H1 (cell line): ENCODE measurements at places on chromosomes 2 and 18. TPM values are rescaled to one million over a fixed set of nuclear protein-coding genes. Genes with fewer than 3 reads are reported as not detected.
A peak's percentile ranks its signal among the peaks of the same experiment; 100 is the strongest.

The SERPINB8 gene
- 0.50 and 1.2 TPM in 2 replicates for total RNA-seq

The CNDP1 gene
- total RNA-seq: not detected in 2 replicates

The BCL2L11 gene
- total RNA-seq: 17.9 and 22.9 TPM in 2 replicates

The RUFY4 gene
- 0.32 TPM in 1 of 2 replicates, not detected in the other for total RNA-seq

GRCh38 chr2:3343012-3343411 is 34.6 kb downstream of the EIPR1 start:
- no peaks in the 10 kb centered on the region for H3K4me1 ChIP-seq
- no peaks in the 10 kb centered on the region for H3K27me3 ChIP-seq
- DNase-seq: no peak
- no peak overlapping the region for H3K27ac ChIP-seq
- H3K36me3 ChIP-seq: no peaks in the 10 kb centered on the region

DNA sequence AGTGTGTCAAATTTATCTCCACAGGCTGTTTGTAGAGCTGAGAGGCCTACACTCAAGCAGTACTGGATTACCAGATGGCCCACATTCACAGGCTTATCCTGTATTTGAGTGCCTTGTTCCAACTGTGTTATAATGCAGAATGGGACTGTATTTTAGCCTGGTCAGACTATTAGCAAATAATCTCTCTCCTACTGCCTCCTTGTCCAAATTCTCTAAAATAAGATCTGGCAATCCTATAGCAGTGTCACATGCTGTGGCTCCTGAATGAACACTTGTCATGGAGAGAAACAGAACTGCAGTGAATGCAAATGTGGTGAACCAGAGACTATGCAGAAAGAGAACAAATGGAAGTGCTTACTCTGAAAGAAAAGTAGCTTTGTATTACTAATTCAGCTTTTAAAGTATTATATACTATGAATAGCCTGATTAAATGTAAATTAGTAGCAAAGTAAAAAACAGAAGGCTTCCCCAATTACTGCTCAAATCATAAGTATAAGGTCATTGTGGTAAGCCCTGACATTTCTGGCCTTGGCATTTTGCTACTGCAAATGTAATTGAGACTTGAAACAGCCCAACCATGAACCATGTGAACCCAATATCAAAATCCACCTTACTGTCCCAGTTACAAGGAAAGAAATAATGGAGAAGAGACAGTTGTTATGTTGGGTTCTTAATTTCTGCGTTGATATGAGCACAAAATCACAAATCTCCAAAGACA is 80.0 kb downstream of the MAP4K3 start:
- H3K27ac ChIP-seq: no peak overlapping the region
- H3K36me3 ChIP-seq: peaks cover 32% of the 10 kb centered on the region
- no peaks in the 10 kb centered on the region for H3K27me3 ChIP-seq
- H3K4me1 ChIP-seq: no peaks in the 10 kb centered on the region

GRCh38 chr18:46291149-46291548 is 187.0 kb downstream of the HAUS1 start:
- H3K4me1 ChIP-seq: peaks cover 10% of the 10 kb centered on the region
- H3K27me3 ChIP-seq: no peaks in the 10 kb centered on the region
- H3K36me3 ChIP-seq: no peaks in the 10 kb centered on the region

GRCh38 chr2:109194620-109194937 is 65.6 kb downstream of the SH3RF3 start:
- H3K36me3 ChIP-seq: no peaks in the 10 kb centered on the region
- no peak for DNase-seq
- no peaks in the 10 kb centered on the region for H3K4me1 ChIP-seq
- peaks cover 2% of the 10 kb centered on the region; the same call in 1 of the 2 replicates for H3K27me3 ChIP-seq

GRCh38 chr2:25377822-25378421 is 36.2 kb upstream of the DNMT3A start:
- peaks cover 14% of the 10 kb centered on the region for H3K4me1 ChIP-seq
- no peaks in the 10 kb centered on the region for H3K27me3 ChIP-seq
- no peak overlapping the region for H3K27ac ChIP-seq
- H3K36me3 ChIP-seq: no peaks in the 10 kb centered on the region
- DNase-seq: no peak

- H3K4me1 ChIP-seq: no peaks in the 10 kb centered on the region
- H3K4me3 ChIP-seq: peak overlapping the region; percentile 83
- no peak for DNase-seq
- no peaks in the 10 kb centered on the region for H3K36me3 ChIP-seq
- H3K27me3 ChIP-seq: no peaks in the 10 kb centered on the region
Observed at GRCh38 chr2:32061973-32062861, 1.1 kb upstream of the SPAST start.

GRCh38 chr18:68843473-68844089 is 45.7 kb downstream of the CCDC102B start:
- no peak overlapping the region for H3K27ac ChIP-seq
- no peaks in the 10 kb centered on the region for H3K27me3 ChIP-seq
- H3K4me1 ChIP-seq: no peaks in the 10 kb centered on the region
- no peak overlapping the region for H3K4me3 ChIP-seq

GRCh38 chr2:45651415-45652089 is at the start of gene PRKCE:
Gene PRKCE, plus strand, starts transcription at chr2:45651675.
- H3K4me3 ChIP-seq: peak within 1 kb of the TSS; percentile 72
- no peak within 1 kb of the TSS for H3K27ac ChIP-seq
- H3K4me1 ChIP-seq: peaks cover 4% of the 10 kb centered on the region
- peaks cover 72% of the 10 kb centered on the region for H3K27me3 ChIP-seq
- peak; percentile 68 for DNase-seq

DNA sequence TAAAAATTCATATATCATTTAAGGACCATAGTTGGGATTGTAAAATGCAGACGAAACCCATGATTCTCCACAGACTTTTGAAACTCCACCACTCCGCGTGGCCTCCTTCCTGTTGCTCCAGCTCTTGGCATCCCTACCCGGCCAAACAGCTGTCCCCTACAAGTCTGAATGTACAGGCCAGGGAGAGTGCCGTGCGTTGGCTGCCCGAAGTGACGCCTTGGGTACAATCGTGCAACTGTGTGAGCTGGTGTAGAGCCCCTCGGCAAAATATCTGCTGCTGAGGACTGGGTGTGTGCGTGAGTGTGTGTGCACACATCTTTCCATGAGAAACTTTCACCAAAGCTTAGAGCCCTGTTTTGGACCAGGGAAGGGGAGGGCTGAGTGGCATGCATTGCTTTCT is 43.8 kb upstream of the ZNF516 start:
- H3K36me3 ChIP-seq: no peaks in the 10 kb centered on the region
- no peak overlapping the region for H3K27ac ChIP-seq
- H3K27me3 ChIP-seq: no peaks in the 10 kb centered on the region
- H3K4me3 ChIP-seq: no peak overlapping the region

GRCh38 chr2:81247648-81248047 is 943.1 kb upstream of the LRRTM1 start:
- no peaks in the 10 kb centered on the region for H3K4me1 ChIP-seq
- H3K27ac ChIP-seq: no peak overlapping the region
- no peak overlapping the region for H3K4me3 ChIP-seq
- no peaks in the 10 kb centered on the region for H3K36me3 ChIP-seq
- DNase-seq: no peak

DNA sequence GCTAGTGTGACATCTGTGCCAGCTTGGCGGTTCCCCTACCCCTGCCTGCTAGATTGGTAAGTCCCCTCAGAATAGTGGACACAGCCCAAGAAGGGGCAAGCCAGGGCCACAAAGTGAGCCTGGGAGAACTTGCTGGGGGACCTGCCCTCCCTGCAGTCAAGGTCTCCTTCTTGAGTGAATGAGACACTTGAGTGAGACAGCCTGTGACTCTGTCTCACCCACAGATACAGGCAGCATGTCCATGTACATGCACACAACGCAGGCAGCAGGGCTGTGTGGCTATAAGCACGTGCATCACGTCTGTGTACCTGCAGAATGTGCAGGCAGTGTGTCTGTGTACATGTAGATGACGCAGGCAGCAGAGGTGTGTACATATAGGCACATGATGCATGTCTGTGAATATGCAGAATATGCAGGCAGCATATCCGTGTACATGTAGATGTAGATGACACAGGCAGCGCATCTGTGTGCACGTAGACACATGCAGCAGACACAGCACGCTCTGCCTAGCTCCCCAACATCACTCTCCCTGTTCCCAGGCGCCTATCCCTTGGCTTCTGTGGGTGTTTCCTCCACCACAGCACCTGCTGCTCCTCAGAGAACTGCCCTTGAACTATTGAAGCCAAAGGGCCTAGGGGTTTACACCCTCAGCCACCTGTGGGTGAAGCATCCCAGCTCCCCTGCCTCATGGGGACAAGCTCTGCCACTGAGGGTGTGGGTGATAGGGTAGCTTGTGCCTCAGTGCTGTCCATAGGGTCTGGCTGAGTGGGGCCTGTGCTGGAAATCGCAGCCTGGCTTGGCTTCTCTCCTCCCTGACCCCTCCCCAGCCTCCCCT is 147.2 kb upstream of the TWIST2 start:
- H3K27ac ChIP-seq: no peak overlapping the region
- H3K36me3 ChIP-seq: no peaks in the 10 kb centered on the region
- no peak for DNase-seq
- no peak overlapping the region for H3K4me3 ChIP-seq

- H3K4me3 ChIP-seq: no peak overlapping the region
- H3K4me1 ChIP-seq: no peaks in the 10 kb centered on the region
- H3K27ac ChIP-seq: no peak overlapping the region
- no peaks in the 10 kb centered on the region for H3K36me3 ChIP-seq
- DNase-seq: no peak
Observed at GRCh38 chr18:78480262-78481054, 499.2 kb upstream of the SALL3 start.

GRCh38 chr2:159157361-159158209 is 128.9 kb downstream of the WDSUB1 start:
- DNase-seq: no peak
- no peaks in the 10 kb centered on the region for H3K36me3 ChIP-seq

DNA sequence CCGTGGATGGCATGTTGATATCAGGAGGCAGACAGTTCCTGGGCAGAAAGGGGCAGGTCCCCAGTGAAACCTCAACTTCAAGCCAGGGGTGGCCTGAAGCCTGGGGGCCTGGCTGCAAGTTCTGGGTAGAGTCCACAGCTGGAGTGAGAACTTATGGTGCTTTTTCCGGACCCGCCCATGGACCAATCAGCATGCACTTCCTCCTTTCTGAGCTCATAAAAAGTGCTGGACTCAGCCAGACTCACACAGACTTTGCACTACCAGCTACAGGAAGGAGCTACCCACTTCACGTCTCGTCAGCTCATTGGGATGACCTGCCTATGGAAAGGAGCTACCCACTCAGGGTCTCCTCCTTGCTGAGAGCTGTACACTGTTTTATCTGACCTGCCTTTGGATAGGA is 183.1 kb upstream of the MC4R start:
- H3K27ac ChIP-seq: no peak overlapping the region
- no peak for DNase-seq
- no peak overlapping the region for H3K4me3 ChIP-seq
- H3K36me3 ChIP-seq: no peaks in the 10 kb centered on the region

GRCh38 chr18:8044004-8044403 is 476.9 kb downstream of the PTPRM start:
- H3K4me1 ChIP-seq: no peaks in the 10 kb centered on the region
- no peaks in the 10 kb centered on the region for H3K27me3 ChIP-seq
- no peak for DNase-seq
- no peak overlapping the region for H3K4me3 ChIP-seq
- no peak overlapping the region for H3K27ac ChIP-seq

- no peaks in the 10 kb centered on the region for H3K27me3 ChIP-seq
- H3K4me3 ChIP-seq: no peak overlapping the region
- no peak for DNase-seq
- H3K4me1 ChIP-seq: no peaks in the 10 kb centered on the region
- H3K27ac ChIP-seq: no peak overlapping the region
Observed at GRCh38 chr2:128414351-128414750, 95.7 kb upstream of the HS6ST1 start.

DNA sequence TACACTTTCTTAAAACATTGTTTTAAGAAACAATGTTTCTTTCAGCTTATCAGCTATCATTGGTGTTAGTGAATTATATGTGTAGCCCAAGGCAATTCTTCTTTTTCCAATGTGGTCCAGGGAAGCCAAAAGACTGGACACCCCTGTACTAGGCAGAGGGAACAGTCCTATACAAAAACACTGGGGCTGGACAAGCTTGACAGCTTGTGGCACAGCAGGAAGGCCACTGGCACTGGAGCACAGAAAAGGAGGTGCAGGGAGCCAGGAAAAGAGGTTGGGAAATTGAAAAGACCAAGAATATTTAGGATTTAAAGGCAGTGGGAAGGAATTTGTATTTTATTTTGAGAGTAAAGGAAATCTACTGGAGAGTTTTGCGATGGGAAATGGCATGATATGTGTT is 47.7 kb downstream of the SRD5A2 start:
- H3K27me3 ChIP-seq: no peaks in the 10 kb centered on the region
- no peaks in the 10 kb centered on the region for H3K36me3 ChIP-seq
- H3K4me1 ChIP-seq: no peaks in the 10 kb centered on the region
- DNase-seq: no peak
- H3K27ac ChIP-seq: no peak overlapping the region

- 0 out of 2 replicates have a peak, but pooled peaks cover 2% of the 10 kb centered on the region for H3K4me1 ChIP-seq
- H3K27ac ChIP-seq: no peak overlapping the region
- no peak for DNase-seq
- H3K4me3 ChIP-seq: no peak overlapping the region
Observed at GRCh38 chr18:8140841-8141501, 468.3 kb upstream of the RAB12 start.

DNA sequence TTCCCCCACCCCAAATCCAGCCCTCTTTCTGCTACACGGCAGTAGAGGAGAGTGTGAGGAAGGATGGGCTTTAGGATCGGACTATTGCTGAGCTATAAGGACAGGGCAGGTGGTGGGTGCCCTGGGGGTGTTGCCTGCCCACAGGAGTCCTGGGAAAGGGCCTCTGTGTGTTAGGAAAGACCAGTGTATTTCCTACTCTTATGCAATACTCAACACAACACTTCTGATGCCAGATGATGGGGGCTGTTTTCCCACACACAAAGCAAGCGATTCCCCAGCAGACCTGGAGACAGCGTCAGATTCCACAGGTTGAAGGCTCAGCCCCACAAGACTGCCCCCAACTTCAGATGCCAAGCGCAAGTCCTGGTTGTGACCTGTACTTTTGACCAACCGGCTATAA is 91.0 kb upstream of the LCLAT1 start:
- no peak for DNase-seq
- H3K36me3 ChIP-seq: no peaks in the 10 kb centered on the region
- no peaks in the 10 kb centered on the region for H3K4me1 ChIP-seq
- no peak overlapping the region for H3K27ac ChIP-seq
- H3K27me3 ChIP-seq: no peaks in the 10 kb centered on the region

- H3K4me3 ChIP-seq: no peak overlapping the region
- H3K27me3 ChIP-seq: no peaks in the 10 kb centered on the region
- no peaks in the 10 kb centered on the region for H3K36me3 ChIP-seq
- no peak for DNase-seq
- H3K27ac ChIP-seq: no peak overlapping the region
Observed at GRCh38 chr18:46176001-46176400, 71.8 kb downstream of the HAUS1 start.
